ENCODE measurements at places on chromosomes 7 and 10.

- DNase-seq, result no peak
Measured at GRCh38 chr7:36810032-36810431, 85.7 kb upstream of the AOAH start.

GRCh38 chr7:100673942-100674410 lies 436 bp downstream of the GNB2 start:
- DNase-seq, result peak; percentile 47

- DNase-seq, result no peak
Measured at GRCh38 chr10:9833942-9834341, 1183.7 kb upstream of the CELF2 start.

DNA sequence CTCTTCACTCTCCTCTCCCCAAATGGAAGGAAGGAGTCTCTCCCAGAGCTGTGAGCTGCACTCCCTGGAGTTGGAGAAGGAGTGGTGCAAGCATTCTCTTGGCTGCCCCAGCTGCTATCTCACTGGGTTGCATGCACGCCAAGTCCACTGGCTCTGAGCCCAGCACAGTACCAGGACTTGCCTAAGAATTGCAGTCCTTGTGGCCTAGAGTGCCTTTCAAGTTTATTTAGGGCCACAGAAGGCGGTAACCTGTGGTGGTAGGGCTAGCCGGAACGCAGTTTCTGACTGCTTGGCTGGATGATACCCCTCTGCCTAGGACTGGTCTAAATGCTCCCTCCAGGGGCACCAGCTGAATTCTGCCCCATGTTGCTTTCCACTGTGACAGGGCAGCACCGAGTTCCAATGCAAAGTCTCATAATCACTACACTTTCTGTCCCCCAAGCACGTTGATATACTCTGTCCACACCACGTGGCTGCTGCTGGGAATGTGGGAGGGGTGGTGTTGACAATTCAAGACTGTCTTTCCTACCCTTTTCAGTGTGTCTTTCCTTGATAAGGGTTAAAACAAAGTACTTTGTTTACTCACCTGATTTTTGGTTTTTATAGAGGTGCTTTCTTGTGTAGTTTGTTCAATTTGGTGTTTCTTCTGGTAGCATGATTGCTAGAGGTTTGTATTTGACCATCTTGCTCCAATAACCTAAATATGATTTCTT lies 57.0 kb downstream of the PHTF2 start:
- DNase-seq, result no peak

DNA sequence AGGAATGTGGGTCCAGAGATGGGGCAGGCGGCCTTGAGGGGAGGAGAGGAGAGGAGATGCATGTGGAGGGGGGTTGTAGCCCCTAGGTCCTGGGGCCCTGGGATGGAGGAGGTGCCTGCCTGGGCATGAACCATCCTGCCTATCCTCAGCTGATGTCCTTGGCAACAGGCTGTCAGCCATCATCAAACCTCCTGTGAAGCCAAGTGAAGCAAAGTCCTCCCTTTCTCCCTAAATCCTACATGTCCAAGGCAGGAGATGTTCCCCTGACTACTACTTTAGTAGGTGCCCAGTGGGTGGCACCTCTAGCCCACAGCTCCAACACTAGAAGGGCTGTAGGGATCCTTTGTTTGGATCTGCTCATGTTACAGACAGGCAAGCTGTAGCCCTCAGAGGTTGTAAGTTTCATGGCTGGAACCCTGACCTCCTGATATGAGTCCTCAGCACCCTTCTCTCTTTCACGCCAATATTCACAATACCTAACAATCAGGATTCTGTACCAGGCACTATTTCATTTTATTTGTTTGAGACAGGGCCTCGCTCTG lies 66.6 kb upstream of the SYPL1 start:
- DNase-seq, result no peak

- DNase-seq, result no peak
Measured at GRCh38 chr7:24881623-24882022, 98.4 kb downstream of the OSBPL3 start.

DNA sequence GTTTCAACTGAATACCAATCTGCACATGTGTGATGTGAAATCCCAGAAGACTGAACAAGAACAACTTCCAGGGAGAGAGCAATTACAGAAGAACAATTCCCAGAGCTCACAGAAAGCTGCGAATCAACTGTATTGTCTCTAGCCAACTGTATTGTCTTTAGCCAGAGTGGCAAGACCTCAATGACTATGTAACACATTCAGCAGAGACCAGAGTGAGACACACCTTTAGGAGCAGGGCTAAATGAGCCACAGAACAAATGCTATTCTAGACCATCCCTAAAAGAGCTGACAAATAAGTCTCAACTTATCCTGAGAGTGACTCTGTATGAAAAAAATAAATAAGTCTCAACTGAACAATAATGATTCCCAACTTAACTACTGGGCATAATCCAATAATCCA lies 72.0 kb downstream of the KMT2C start:
- no peak for DNase-seq

GRCh38 chr10:124495162-124495561 lies 33.5 kb downstream of the LHPP start:
- DNase-seq, result no peak

GRCh38 chr7:92251181-92251580 lies 5.4 kb downstream of the ANKIB1 start:
- no peak for DNase-seq

GRCh38 chr10:96124230-96125141 lies 5.6 kb upstream of the ZNF518A start:
- no peak for DNase-seq

Data from stimulated activated CD4-positive, alpha-beta T cell treated with anti-CD3 and anti-CD28 coated beads, Interleukin-4, amount 100 ng/mL, for 24 hours (primary cell).